ENCODE measurements at places on chromosomes 13 and 19.

- peak; percentile 98 for DNase-seq
Measured at GRCh38 chr19:20661150-20661819, at the start of gene ZNF626. Gene ZNF626 (minus strand): TSS chr19:20661571. CDS start chr19:20661446, 125 bp downstream.

DNA sequence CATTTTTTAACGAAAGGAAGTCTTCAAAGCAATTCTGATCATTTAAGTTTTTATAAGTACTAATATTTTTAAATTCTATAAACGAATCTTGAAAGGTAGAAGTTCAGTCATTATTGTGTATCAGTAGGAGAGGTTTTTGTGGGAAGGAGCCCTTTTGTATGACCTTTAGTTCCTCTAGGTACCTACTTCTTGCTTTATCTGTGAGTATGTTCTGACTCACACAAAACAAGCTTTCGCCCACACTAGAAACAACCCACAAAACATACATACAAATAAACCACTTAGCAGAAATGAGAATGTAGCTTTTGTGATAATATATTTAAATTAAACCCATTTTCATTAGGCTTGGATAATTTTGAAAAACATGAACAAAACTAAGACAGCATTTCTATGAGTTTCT lies 27.8 kb downstream of the ERCC5 start:
- no peak for DNase-seq

DNA sequence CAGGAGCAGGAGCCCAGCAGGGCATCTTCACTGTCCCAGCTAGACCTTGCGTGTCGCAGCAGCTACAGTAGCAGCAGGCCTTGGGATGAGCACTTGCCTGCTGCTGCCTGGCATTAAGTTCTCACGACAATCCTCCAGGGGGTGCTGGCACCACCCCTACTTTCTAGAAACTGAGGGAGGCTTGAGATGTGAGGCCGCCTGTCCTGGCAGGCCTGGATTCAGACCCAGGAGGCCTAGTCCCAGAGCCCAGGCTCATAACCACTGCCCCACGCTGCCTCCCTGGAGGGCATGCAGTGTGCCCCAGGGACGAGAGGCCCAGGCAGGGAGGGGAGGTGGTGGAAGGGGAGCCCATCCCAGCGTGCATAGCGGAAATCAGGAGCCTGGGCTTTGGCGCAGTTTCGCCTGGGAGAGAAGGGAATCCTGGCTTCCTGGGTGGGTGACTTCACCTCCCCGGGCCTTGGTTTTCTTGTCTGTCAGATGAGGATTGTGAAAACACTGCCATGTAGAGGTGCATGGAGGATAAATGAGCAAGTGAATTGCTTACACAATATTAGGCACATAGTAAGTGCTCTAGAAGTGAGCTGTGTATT lies 26.1 kb downstream of the PPP5C start:
- peak; percentile 69 for DNase-seq

GRCh38 chr19:57192993-57193392 lies 1.7 kb downstream of the ZNF264 start:
- no peak for DNase-seq

- DNase-seq: no peak
Measured at GRCh38 chr13:99367106-99367616, 60.0 kb upstream of the GPR183 start.

Measured in ELF-1 (cell line).